ENCODE measurements at places on chromosomes 2 and 18.

DNA sequence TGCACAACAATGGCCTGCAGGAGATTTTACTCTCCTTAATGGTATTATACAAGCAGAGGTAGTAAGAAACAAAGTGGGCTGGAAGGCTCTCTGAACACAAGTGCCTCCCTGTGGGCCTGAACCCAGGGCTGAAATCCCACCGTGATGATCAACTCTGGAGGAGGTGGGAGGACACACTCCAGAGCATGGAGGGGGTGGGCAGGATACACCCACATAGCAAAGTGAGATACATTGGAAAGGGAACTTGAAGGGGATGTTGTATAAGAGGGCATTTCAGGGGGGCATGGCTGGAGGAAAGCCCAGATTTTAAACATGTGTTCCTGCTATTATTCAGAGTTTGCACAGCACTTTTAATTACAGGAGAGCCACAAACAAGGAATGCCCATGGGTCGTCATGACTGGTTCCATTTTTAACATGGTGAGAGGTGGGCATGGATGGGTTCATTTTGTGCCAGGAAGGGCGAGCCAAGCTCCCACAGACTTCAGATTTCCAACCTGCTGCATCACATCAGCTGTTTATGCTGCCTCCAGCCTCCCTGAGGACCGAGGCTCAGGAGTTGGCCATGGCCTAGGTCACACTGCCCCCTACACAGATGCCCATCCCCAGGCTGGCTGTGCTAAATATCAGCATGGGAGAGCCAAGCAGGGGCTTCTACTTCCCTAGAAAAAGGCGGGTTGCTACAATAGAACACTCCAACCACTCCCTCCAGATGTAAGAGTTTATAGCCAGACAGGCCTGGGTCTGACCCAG lies 416.2 kb upstream of the ID2 start:
- DNase-seq = no peak

DNA sequence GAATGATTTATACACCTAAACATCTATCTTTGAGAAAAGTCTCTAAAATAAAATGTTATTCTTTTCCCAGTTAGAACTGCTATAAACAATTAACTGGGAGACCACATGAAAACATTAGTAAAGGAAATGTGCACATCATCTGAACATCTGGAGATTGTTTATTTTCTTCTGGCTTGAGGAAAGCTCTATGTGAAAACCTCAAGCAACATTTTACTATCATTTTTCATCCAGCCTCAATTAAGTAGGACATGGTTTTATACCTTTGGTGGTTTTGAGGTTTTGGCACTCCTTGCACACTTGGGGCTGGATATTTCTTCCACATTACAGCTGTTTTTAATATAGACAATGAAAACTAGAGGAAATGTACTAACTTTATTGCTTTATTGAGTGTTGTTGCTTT lies 609.5 kb upstream of the SLC8A1 start:
- DNase-seq = no peak

- DNase-seq = no peak
Measured at GRCh38 chr2:96895746-96896651, 26.1 kb upstream of the SEMA4C start.

- DNase-seq = no peak
Measured at GRCh38 chr2:129929321-129930290, 49.9 kb upstream of the RAB6C start.

DNA sequence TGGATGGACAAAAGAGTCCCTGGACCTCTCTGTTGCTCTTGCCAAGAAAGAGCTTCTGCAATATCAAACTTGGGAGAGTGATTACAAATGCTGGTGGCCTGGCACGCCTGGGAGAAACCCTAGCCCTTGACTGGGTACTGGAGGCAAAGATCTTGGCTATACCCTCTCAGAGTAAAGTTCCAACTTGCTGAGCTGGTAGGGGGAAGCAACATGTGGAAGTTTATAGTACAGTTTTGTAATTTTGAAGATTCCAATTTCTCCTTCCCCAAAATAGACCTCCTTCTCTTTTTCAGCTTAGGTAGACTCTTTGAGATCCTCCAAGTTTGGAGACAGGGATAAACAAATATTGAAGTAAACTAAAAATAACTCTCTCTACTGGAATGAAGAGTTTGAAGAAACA lies 645.3 kb downstream of the NR4A2 start:
- DNase-seq = no peak

DNA sequence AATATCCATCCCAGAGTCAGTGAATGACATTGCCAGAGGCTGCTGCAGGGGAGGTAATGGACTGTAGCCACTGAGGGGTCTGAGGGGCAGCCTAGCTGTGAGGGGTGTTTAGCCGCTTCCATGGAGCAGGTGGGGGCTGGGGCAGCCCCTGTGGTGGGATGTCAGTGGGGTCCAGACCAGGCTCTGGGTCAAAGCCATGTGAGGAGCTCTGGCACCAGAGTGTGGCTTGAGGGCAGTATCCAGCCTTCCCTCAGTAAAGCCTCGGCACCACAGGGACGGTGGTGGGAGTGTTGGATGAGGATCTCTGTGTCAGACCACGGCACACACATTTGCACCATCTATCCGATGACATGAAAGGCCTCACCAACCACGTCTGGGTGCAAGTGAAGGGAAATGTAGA lies 85.0 kb downstream of the INHBB start:
- no peak for DNase-seq

- DNase-seq = no peak
Measured at GRCh38 chr18:41418598-41418997, 536.4 kb upstream of the PIK3C3 start.

All from activated T-cell treated with anti-CD3 and anti-CD28 coated beads, Interleukin-2, amount 50 U/mL, for 48 hours (primary cell).